ENCODE measurements at places on chromosomes 12 and 14. TPM values are rescaled to one million over a fixed set of nuclear protein-coding genes. Genes with fewer than 3 reads are reported as not detected.

GRCh38 chr14:99910337-99911309 lies 117.4 kb downstream of the EML1 start:
- no peak for DNase-seq
- no peaks in the 10 kb centered on the region for H3K27me3 ChIP-seq
- no peaks in the 10 kb centered on the region for H3K36me3 ChIP-seq
- H3K4me1 ChIP-seq = no peaks in the 10 kb centered on the region
- H3K4me3 ChIP-seq = no peak overlapping the region

DNA sequence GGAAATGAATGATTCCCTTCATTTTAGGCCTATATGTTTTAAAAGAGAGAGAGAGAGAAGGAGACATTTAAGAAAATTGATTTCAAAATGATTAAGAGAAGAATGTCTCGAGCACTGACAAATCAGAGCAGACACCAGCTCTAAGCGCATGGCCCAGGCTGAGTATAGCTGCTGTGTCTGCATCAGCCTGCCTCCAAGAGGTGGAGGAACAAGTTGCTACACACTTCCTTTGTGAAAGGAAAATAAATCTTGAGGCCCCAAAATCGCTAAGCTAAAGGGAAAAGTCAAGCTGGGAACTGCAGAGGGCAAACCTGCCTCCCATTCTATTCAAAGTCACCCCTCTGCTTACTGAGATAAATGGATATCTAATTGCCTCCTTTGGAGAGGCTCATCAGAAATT lies 728.7 kb upstream of the TMEM132C start:
- no peaks in the 10 kb centered on the region for H3K27me3 ChIP-seq
- no peaks in the 10 kb centered on the region for H3K4me1 ChIP-seq
- no peak overlapping the region for H3K4me3 ChIP-seq
- no peak for DNase-seq
- no peaks in the 10 kb centered on the region for H3K36me3 ChIP-seq

GRCh38 chr12:129606239-129606638 lies 297.6 kb downstream of the TMEM132D start:
- H3K4me1 ChIP-seq = no peaks in the 10 kb centered on the region
- no peaks in the 10 kb centered on the region for H3K36me3 ChIP-seq
- no peak overlapping the region for H3K27ac ChIP-seq
- no peak overlapping the region for H3K4me3 ChIP-seq
- no peaks in the 10 kb centered on the region for H3K27me3 ChIP-seq

GRCh38 chr12:26293612-26294011 lies 98.2 kb downstream of the SSPN start:
- DNase-seq = no peak
- no peak overlapping the region for H3K27ac ChIP-seq
- H3K27me3 ChIP-seq = no peaks in the 10 kb centered on the region
- no peak overlapping the region for H3K4me3 ChIP-seq
- H3K4me1 ChIP-seq = no peaks in the 10 kb centered on the region
- H3K36me3 ChIP-seq = no peaks in the 10 kb centered on the region

CHD8 gene
- total RNA-seq = 46.2 TPM

CLEC12A gene
- not detected for total RNA-seq

DNA sequence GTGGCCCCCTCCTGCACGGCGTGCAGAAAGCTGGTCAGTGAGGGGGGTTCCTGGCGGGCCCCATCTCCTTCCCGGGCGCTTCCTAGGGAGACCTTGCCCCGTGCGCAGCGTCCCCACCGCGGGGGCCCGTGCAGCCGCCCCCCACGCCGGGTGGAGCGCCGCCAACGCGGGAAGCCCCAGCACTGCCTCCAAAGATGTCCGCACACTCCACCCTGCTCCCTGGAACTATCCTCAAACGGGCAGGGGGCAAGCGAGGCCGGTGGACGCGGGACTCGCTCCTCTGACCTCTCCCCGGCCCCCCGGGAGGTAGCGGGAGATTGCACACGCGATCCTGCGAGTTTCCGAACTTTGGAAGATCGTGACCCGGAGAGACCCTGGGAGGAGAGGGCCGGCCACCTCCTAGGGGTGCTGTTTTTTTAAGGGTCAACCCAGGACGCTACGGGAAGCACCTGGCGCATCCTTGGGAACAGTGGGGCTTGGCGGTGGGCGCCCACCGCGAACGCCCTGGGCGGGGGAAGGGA lies 1.5 kb upstream of the FZD10 start:
- no peak overlapping the region for H3K4me3 ChIP-seq
- peaks cover 87% of the 10 kb centered on the region for H3K27me3 ChIP-seq
- peaks cover 15% of the 10 kb centered on the region for H3K4me1 ChIP-seq
- H3K27ac ChIP-seq = no peak overlapping the region
- H3K36me3 ChIP-seq = no peaks in the 10 kb centered on the region

DNA sequence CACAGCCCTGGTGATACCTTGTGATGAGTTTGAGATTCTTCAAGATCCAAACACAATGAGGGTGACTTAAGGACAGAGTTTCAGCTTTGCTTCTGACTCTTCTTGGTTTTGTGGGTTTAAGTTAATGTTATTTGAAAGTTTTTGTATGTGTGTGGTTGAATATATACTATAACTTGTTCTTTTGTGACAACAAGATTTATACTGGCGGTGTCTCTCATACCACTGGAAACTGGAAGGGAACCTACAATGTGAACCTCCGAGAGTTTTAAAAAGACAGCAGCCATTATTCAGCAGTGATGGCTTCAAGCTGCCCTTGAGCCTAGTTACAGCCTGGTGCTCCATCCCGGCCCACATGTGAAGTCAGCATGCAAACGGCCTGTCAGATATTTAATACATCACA lies 87.9 kb upstream of the IGF1 start:
- DNase-seq = no peak
- H3K36me3 ChIP-seq = no peaks in the 10 kb centered on the region
- no peak overlapping the region for H3K27ac ChIP-seq
- H3K4me1 ChIP-seq = no peaks in the 10 kb centered on the region
- H3K27me3 ChIP-seq = no peaks in the 10 kb centered on the region

- no peak for DNase-seq
- H3K4me3 ChIP-seq = no peak overlapping the region
- no peaks in the 10 kb centered on the region for H3K36me3 ChIP-seq
- H3K4me1 ChIP-seq = peaks cover 4% of the 10 kb centered on the region
Measured at GRCh38 chr12:119713551-119714031, 45.7 kb downstream of the PRKAB1 start.

DNA sequence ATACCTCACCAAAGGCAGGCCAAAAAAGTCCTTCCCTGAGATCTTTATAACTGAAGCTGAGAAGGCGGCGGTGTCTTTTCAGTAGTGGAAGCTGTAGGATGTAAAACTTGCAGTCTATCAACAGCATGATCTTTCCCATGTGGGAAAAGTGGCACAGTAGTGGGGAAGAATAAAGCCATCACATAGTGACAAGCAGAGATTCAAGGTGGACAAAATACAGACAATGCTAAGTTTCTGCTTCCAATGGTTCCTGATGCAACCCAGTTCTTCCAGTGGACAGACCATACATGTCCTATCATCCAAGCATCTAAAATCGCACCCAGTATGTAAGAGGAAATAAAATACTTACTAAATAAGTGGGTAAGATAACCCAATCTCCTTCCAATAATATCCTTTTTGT lies 4.1 kb downstream of the RPS6KA5 start:
- H3K4me3 ChIP-seq = no peak overlapping the region
- H3K27ac ChIP-seq = peak overlapping the region; percentile 33
- DNase-seq = no peak
- no peaks in the 10 kb centered on the region for H3K36me3 ChIP-seq

RAD9B gene
- 0.32 TPM for total RNA-seq

- no peaks in the 10 kb centered on the region for H3K4me1 ChIP-seq
- no peak for DNase-seq
- H3K4me3 ChIP-seq = no peak overlapping the region
Measured at GRCh38 chr12:113310489-113310888, 24.4 kb downstream of the SLC8B1 start.

- H3K4me1 ChIP-seq = no peaks in the 10 kb centered on the region
- DNase-seq = no peak
- H3K36me3 ChIP-seq = no peaks in the 10 kb centered on the region
- no peaks in the 10 kb centered on the region for H3K27me3 ChIP-seq
- no peak overlapping the region for H3K27ac ChIP-seq
- H3K4me3 ChIP-seq = no peak overlapping the region
Measured at GRCh38 chr14:96861568-96862310, 64.6 kb downstream of the VRK1 start.

PMCH gene
- not detected for total RNA-seq

BATF gene
- total RNA-seq = 2.7 TPM

KRT80 gene
- total RNA-seq = 0.14 TPM

DNA sequence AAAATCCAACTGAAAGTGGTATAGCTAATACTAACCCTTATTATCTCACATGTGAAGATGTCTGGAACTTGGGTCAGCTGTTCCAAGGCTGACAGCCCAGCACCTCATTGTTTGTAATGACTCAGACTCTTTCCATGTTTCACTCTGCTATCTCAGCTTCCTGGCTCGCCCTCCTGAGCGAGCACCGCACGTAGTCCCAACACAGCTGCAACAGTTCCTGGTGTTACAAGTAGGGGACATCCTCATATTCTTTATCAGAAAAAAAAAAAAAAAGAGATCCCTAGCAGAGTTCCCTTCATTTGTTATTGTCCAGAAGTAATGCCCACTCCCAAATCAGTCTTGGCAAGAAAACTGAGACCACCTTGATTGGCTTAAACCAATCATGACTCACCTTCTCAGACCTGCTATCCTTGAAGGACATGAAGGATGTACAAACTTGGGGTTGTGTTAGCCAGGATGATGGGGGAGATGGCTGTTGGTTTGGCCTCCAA lies 92.5 kb downstream of the ADCK1 start:
- H3K27me3 ChIP-seq = no peaks in the 10 kb centered on the region
- no peaks in the 10 kb centered on the region for H3K36me3 ChIP-seq
- H3K4me1 ChIP-seq = no peaks in the 10 kb centered on the region
- no peak for DNase-seq
- no peak overlapping the region for H3K4me3 ChIP-seq
- no peak overlapping the region for H3K27ac ChIP-seq

DNA sequence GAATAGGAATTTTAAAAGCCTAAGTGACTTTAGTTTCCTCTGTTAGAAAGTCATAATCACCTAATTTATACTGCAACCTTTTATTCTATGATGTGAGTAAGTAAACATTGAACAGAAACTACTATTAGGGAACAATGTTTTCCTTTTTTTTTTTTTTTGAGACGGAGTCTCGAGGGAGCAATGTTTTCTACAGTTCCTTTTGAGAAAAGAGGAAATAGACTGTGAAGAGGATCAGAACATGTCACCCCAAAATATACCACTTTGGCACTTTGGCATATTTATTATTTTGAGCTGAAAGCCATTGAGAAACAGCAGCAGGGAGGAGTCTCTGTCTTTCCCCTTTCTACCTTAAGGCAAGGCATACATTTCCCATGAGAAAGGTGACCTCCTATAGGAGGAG lies 162.7 kb upstream of the CNOT2 start:
- H3K27ac ChIP-seq = no peak overlapping the region
- DNase-seq = no peak
- no peaks in the 10 kb centered on the region for H3K4me1 ChIP-seq
- H3K36me3 ChIP-seq = no peaks in the 10 kb centered on the region
- no peak overlapping the region for H3K4me3 ChIP-seq

- H3K4me3 ChIP-seq = no peak overlapping the region
- no peaks in the 10 kb centered on the region for H3K27me3 ChIP-seq
- no peaks in the 10 kb centered on the region for H3K4me1 ChIP-seq
- no peak for DNase-seq
Measured at GRCh38 chr12:51448618-51449256, 24.1 kb downstream of the SLC4A8 start.

G2E3 gene
- total RNA-seq = 10.2 TPM

ZBTB42 gene
- total RNA-seq = 24.3 TPM

DNA sequence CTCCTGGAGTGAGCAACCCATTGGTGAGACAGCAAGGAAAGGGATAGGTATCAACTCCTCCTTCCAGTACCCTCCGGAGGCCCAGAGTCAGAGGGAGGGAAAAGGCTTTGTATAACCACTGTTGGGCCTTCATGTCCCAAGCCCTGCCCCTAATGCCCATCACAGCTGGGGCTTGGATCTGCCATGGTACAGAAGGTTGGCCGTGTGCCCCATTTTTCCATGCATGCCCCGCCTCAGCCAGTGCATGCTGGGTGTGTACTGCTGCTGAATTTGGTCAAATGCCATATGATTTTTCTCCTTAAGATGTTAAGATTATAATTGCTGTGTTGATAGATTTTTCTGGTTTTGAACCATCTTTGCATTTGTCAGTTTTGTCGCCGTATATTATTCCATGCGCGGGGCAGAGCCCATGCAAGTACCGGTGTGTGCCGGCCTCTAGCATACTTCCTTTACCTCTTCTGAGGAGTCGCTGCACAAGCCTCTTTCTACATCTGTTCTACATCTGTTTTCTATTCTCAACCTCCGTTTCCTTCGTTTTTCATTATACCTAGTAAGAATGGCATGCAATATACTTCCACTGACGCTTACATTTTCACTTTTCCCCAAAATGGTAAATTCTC lies 26.6 kb downstream of the PPP2R5C start:
- no peak overlapping the region for H3K4me3 ChIP-seq
- no peak overlapping the region for H3K27ac ChIP-seq
- H3K4me1 ChIP-seq = peaks cover 21% of the 10 kb centered on the region
- H3K36me3 ChIP-seq = no peaks in the 10 kb centered on the region
- DNase-seq = no peak

DNA sequence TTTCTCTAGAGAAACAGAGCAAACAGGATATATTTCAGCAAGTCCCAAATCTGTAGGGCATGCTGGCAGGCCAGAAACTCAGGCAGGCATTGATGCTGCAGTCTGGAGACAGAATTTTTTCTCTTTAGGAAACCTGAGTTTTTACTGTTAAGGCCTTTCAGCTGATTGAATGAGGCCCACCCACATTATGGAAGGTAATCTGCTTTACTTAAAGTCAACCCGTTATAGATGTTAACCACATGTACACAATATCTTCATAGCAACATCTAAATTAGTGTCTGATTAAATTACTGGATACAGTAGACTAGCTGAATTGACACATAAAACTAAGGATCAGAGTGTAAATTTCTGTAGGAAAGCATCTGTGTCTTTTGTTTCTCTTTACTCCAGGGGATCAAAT lies 65.2 kb downstream of the SRGAP1 start:
- H3K4me3 ChIP-seq = no peak overlapping the region
- DNase-seq = no peak
- peaks cover 6% of the 10 kb centered on the region for H3K4me1 ChIP-seq
- no peaks in the 10 kb centered on the region for H3K27me3 ChIP-seq
- H3K27ac ChIP-seq = no peak overlapping the region
- H3K36me3 ChIP-seq = no peaks in the 10 kb centered on the region
